ENCODE measurements at places on chromosomes 3 and 15.
A peak's percentile ranks its signal among the peaks of the same experiment; 100 is the strongest.

- no peak for DNase-seq
Measured at GRCh38 chr3:18666655-18667054, 241.5 kb upstream of the SATB1 start.

DNA sequence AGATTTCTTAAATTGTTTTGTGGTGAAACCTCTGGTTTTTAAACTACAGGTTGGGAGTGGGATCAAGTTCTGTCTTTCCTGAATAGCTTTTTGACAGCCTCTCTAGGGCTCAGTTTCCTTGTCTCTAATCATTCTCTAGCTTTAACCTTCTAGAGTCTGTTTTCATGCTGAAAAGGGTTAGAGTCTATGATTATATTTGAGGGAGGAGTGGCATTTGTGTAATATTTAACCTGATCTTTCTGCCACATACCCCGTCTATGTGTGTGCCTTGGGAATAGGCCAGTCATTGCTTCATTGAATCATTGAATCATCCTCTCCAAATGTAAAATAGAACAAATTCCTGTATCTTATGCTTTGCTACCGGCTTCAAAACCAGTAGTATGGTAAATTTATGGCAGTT lies 204.9 kb downstream of the KLHL25 start:
- no peak for DNase-seq

DNA sequence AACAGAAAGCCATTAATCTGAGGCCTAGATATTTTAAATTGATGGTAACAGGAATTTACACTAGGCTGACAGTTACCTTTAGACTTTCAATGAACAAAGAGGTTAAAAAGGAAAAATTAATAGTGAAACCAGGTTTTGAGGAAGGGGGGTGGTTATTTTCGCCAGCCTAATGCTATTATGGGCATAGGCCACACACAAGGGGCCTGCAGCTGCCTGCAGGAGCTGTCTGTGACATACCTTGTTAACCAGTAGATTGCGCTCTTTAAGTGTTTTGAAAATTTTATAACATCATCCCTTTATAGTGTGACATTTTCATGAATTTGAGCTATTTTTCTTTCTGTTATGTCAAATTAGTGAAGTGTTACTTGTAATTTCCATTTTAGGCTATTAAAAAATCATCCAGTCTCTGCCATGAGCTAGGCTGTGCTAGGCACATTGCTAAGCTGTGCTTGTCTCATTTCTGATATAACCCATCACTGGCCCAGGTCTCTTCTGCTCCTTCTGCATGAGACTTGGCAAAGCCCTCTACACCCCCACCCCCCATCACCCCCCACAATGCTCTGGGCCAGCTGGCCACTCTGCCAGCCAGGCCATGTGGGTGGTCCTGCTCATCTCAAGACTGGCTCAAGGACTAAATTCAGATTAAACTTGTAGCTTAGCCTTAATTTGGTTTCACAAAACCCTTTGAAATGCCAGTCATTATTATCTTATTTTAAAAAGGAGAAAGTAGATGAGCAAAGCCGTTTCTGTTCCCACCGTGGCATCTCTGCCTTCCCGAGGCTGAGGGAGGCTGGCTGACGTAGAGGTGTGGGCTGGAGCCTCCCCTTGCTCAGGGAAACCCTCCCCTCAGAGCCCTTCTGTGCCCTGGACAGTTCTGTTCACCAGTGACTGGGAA lies 48.4 kb upstream of the SEC22A start:
- DNase-seq, result no peak

DNA sequence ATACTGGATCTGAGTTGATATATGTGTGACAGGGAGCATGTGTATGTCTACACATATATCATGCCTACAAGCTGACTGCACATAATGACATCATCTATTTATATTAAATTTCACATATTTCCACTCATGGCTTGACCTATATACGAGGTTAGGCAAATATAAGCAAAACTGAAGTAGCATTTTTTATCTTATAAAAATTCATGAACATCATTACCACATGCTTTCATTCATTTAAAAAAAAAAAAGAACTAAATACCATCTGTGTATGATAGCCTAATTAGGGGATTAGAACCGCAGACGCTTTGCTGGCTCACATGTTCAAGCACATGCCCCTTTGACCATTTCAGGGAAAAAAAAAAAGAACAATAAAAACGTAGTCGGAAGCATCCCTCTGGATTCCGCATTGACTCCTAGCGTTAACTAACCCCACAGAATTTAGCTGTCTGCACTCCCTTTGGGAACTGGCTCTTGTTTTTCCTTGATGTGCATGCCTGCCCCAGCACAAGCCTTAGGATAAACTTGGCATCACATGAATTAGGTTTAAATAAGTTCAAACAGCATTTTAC lies 888.4 kb downstream of the ROBO1 start:
- no peak for DNase-seq

DNA sequence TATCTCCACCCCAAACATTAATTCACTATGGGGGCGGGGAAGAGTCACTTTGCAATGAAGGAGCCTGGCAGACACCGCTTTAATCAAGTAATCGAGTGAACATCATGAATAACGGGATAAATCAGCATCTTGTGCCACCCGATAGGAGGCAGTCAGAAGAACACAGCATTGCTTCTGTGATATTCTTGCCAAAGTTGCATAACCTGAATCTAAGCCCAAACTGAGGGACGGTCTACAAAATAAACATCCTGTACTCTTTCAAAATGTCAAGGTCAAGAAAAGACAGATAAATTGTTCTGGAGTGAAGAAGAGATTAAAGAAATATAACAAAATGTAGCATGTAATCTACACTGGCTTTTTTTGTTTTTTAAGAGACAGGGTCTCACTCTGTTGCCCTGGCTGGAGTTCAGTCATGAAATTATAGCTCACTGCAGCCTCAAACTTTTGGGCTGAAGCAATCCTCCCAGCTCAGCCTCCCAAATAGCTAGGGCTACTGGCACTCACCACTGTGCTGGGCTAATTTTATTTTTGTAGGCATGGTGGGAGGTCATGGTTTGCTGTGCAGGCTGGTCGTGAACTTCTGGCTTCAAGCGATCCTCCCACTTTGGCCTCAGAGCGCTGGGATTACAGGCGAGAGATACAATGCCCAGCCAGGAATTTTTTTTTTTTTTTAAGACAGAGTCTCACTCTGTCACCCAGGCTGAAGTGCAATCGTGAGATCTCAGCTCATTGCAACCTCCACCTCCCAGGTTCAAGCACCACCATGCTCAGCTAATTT lies 20.1 kb upstream of the VWA5B2 start:
- DNase-seq, result no peak

- no peak for DNase-seq
Measured at GRCh38 chr15:63085289-63085688, 36.4 kb upstream of the LACTB start.

DNA sequence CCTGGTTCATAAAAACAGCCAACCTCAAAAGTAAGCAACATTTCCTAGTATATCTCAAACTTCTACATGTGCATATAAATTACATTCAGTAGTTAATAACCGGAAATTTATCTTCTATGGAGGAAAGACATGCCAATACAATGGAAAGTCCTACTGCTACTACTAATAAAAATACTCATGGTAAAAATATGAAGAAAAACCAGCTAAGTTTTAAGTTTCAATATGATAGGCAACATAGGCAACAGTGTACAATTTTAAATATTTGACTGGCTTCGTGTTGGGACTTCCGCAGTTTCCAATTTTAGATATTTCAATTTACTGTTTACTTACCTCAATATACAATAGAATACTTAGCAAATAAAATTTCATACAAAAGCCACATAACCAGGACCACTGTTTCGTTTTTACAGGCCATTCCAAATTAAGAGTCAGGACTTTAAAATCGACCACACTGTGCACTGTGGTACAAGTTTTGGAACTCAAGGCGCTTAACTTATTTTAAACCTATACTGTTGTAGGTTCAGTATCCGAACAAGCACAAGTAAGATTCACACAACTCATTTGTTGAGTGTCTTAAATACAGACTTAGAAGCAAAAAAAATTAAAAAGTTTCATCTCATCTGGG lies 2.9 kb downstream of the NAA50 start:
- DNase-seq, result no peak

DNA sequence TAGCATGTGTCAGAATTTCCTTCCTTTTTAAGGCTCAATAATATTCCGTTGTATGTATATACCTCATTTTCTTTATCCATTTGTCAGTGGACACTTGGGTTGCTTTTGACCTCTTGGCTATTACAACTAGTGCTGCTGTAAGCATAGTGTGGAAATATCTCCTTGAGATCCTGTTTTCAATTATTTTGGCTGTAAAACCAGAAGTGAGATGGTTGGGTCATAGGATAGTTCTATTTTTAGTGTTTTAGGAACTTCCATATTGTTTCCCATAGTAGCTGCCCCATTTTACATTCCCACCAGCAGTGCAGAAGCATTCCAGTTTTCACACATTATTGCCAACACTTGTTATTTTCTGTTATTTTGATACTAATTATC lies 70.4 kb upstream of the C15orf39 start:
- no peak for DNase-seq

DNA sequence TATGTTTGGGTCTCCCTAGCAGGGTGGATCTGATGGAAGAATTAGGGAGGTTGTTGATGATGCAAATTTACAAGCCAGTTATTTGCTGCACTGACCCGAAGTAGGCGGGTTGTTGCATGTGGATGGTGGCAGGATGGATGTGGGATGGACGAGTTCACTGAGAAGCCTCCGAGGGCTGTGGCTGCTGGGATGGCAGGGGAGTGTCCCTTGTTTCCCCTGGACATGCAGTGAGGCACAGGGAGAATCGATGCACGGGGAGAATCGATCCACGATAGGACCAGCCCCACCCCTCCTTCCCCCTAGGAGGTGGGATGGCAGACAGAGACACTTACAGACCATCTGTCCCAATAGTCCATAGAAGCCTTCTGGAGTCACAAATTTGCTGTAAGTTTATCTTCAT lies 31.0 kb upstream of the KLF13 start:
- no peak for DNase-seq

- no peak for DNase-seq
Measured at GRCh38 chr3:88149101-88149508, 654 bp upstream of the C3orf38 start.

GRCh38 chr3:124960698-124961097 lies 26.1 kb upstream of the MUC13 start:
- no peak for DNase-seq

- DNase-seq, result no peak
Measured at GRCh38 chr3:53806182-53807116, 39.8 kb downstream of the CHDH start.

- no peak for DNase-seq
Measured at GRCh38 chr3:7144697-7145308, 283.9 kb downstream of the GRM7 start.

DNA sequence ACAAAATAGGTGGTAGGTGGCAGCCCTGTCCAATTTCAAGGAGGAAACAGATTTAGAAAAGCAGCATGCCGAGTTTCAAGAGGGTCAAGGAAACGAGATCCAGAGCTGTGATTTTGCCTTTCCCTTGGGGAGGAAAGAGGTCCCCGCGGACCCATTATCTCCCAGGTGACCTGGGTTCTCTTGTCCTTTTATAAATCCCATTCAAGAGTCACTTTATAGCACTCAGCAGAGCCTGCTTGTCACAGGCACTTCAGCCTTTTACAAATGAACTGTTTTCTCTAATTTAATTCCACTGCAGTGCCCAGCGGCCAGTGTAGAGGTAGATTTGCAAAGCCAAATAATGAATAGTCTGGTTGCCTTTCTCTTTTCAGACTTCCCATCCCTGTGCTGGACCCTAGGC lies 99.9 kb downstream of the CD47 start:
- no peak for DNase-seq

DNA sequence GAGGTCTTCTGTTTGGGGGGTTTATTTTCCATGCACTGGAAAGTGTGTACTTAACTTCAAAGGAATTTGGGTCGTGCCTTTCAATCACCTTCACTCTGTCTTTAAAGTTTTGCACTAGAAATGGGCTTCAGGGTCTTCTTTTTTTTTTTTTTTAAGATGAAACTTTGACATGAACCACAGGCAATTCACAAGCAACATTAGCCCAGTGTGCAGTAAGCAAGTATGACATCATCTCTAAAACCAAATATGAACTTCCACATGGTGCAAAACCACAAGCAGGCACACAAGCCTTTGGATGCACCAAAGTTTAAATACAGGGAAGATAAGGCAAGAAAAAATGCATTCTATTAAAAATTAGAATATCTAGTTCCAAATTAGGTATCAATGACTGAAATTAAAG lies 381.9 kb downstream of the ERC2 start:
- no peak for DNase-seq

GRCh38 chr15:26667222-26667988 lies 105.5 kb downstream of the GABRB3 start:
- DNase-seq, result no peak

DNA sequence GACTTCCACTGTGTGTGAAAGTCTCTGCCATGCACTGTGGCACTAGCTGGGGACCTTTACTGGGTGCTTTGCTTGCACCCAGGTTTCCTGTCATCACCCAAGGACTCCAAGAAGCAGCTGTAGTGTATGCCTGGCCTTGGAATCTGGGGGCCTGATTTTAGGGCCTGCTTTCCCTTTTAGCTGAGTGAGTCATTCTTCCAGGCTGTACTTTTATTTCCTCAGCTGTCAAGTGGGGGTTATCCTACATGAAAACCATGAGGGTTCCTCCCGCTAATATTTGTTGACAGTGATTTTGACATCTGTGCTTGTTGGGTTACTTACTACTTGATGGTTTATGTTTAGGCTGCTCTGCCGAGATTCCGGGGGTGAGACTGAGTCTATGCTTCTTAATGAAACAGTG lies 18.5 kb downstream of the GORASP1 start:
- DNase-seq, result no peak

GRCh38 chr3:53161820-53162671 lies 1.0 kb downstream of the PRKCD start:
- DNase-seq, result no peak

- DNase-seq, result no peak
Measured at GRCh38 chr15:33453761-33454160, 143.0 kb downstream of the RYR3 start.

GRCh38 chr15:44082558-44083157 lies 112.4 kb downstream of the FRMD5 start:
- no peak for DNase-seq

DNA sequence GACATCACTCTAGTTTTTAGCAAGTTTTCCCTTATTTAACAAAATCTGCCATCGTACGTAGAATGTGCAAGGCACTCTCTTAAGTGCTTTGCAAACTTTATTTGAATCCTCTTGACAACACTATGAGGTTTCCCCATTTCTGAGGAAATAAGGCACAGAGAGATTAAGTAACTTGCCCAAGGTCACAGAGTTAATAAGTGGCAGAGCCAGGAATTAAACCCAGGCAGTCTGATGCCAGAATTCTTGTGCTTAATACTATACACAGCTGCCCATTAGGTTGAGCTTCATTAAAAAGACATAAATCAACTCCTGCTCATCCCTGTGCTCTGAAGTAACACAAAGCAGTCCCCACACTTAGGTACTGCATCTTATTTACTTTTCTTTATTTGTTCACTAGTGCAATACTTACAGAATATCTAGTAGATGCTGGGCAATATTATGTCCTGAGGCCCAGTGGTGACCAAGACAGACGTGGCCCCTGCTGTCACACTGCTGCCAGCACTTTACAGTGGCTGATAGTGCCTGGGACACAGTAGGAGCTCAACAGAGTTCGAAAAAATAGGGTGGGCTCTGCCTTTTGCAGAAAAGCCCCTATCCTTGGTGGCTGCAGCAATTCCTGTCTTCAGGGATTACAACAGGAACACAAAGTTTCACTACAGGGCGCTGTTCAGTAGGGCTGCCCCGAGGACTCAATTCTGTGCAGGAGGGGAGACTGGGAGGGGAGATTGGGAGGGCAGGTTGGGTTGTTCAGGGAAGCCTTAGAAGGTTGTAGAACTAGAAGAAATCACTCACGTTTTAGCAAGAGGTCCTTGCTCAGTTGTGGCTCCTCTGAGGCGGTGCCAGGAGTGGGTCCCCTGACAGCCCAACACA lies 138.3 kb upstream of the TPM1 start:
- DNase-seq, result no peak

GRCh38 chr3:148861277-148861869 lies 3.7 kb upstream of the CPA3 start:
- DNase-seq, result peak; percentile 54

GRCh38 chr15:48300038-48300437 lies 31.2 kb upstream of the DUT start:
- DNase-seq, result no peak

Data from SW 1271 (cell line).